Ascending aorta (tissue), 2 donors: ENCODE measurements at places on chromosomes 2 and 18. TPM values are rescaled to one million over a fixed set of nuclear protein-coding genes. Genes with fewer than 3 reads are reported as not detected.

GRCh38 chr2:229783108-229783721 is 68.9 kb upstream of the DNER start:
- no peak for DNase-seq

DNA sequence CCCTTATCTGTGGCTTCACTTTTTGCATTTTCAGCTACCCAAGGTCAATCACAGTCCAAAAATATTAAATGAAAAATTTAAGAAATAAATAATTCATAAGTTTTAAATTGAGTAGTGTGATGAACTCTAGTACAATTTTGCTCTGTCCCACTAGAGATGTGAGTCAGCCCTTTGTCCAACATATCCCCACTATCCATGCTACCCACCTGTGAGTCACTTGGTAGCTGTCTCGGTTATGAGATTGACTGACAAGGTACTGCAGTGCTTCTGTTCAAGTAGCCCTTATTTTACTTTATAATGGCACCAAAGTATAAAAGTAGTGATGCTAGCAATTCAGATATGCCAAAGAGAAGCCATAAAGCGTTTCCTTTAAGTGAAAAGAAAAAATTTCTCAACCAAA is 28.8 kb downstream of the ADCY3 start:
- DNase-seq, result no peak

Gene KCNG2
- total RNA-seq, result not detected

Gene HRH4
- total RNA-seq, result not detected

GRCh38 chr2:86297382-86298147 is 39.9 kb downstream of the REEP1 start:
- DNase-seq, result no peak

- no peak for DNase-seq
Observed at GRCh38 chr2:40039549-40039948, 260.5 kb upstream of the THUMPD2 start.

DNA sequence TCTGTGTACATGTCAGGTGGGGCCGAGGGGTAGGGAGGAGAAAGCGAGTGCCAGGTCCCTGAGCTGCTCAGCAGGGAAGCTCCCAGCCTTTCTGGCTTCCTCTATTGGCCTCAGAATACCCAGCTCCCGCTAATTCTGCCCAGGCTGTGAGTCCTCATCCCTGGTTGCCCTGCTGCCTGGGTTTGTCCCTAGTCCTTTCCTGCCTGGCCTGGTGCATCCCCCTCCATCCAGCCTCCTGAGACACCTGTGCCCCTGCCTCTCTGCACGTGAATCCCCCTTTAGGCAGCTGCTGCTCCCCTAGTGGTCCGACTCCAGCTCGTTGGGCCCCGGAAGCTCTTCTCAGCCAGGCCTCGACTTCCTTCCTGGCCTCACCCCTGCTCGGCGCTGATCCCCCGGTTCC is 54.6 kb downstream of the INHBB start:
- no peak for DNase-seq

DNA sequence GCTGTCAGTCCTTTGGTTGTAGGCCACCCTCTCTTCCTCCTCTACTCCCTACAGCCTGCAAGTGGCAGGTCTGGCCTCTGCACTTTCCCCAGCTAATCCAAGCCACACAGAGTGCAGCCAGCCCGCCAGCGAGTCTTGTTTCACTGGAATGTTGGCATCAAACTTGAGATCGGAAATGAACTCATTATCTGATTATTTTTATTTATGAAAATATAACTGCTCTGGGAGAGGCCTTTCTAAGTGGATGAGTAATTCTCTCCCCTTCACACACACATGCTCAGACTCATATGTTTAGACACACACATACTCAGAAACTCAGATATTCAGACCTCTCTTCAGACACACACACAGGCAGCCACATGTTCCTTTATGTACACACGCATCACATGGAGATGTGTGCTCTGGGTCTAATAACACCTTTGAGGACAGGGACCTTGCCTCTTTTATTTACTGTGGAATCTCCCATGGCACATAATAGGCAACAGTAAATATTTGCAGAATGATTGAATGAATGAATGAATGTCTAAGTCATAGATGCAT is 151.3 kb downstream of the ZFP36L2 start:
- DNase-seq, result peak; percentile 71
